NAMALWA (cell line): ENCODE measurements at places on chromosomes 5 and 9.

GRCh38 chr5:156008844-156009243 lies 318.1 kb upstream of the SGCD start:
- no peak for DNase-seq

DNA sequence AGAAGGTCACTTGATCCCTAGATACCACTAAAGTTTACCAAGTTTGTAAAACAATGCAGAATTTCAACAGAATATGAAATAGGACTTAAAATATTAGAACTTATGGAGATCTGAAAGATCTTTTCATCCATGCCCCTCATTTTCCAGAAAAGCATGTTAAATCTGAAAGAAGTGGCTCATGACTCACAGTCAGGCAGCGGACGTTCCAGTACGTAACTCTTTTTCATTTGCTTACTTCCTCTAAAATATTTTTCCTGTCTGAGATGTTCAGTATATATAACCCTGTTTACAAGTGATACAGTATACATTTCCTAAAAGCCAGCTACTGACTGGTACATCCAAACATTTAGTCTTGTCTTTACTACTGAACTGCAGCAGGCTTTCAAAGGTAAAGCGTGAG lies 22.3 kb downstream of the FBXW2 start:
- DNase-seq: no peak

DNA sequence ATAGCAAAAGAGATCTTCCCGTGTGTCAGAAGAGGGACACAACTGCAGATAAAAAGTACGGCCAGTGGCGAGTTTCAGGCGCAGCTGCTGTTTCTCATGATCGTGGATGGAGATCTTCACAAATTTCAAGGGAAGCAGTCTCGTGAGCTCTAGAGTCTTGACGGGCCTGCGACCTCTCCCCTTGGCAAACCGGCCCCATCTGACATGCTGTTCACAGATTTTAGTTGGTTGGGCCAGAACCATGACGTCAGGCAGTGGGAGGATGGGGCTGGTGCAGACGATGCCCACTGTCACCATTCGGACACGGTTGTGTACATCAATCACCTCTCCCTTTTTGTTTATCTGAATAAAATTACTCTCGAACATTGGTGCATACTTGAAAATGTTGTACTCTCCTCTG lies 396 bp downstream of the GARIN3 start:
- DNase-seq: no peak

- peak; percentile 84 for DNase-seq
Observed at GRCh38 chr9:94065535-94065961, 18.7 kb upstream of the PTPDC1 start.

GRCh38 chr9:109907400-109907799 lies 127.4 kb downstream of the PALM2AKAP2 start:
- no peak for DNase-seq

- DNase-seq: no peak
Observed at GRCh38 chr9:129185991-129186390, 7.9 kb upstream of the IER5L start.

GRCh38 chr5:110588286-110588980 lies 138.0 kb downstream of the TMEM232 start:
- no peak for DNase-seq

- DNase-seq: no peak
Observed at GRCh38 chr9:126830827-126831226, 26.0 kb downstream of the ZBTB43 start.

DNA sequence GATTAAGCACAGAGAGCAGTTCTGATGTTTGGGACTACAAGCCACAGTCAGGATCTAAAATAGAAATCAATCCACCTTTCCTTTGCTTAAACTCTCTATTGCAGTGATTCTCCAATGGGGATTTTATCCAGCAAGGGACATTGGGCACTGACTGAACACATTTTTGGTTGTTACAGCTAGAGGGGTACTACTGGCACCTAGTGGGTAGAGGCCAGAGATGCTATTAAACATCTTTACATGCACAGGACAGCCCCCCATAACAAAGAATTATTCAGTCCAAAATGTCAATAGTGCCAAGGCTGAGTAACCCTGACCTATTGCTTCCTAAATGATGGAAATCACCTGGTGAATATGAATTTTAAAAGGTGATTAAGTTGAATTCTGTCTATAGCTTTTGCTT lies 12.0 kb downstream of the ZNF622 start:
- no peak for DNase-seq

- no peak for DNase-seq
Observed at GRCh38 chr5:177189416-177189815, 55.8 kb downstream of the NSD1 start.

DNA sequence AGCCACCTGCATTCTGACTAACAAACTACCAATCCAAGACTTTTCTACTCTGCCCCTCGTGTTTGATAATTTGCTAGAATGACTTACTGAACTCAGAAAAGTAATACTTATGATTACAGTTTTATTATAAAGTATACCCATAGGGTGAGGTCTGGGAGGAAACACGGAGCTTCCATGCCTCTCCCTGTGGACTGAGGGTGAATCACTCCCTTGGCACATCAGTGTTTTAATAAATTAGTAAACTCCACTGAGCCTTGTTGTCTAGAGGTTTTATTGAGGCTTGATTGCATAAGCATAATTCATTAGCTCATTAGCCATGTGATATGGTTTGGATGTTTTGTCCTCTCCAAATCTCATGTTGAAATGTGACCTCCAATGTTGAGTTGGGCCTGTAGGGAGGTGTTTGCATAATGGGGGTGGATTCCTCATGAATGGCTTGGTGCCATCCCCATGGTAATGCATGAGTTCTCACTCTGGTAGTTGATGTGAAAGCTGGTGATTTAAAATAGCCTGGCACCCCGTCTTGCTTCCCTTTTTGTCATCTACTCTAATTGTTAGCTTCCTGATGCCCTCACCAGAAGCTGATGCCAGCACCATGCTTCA lies 233.6 kb upstream of the TRPC7 start:
- no peak for DNase-seq

DNA sequence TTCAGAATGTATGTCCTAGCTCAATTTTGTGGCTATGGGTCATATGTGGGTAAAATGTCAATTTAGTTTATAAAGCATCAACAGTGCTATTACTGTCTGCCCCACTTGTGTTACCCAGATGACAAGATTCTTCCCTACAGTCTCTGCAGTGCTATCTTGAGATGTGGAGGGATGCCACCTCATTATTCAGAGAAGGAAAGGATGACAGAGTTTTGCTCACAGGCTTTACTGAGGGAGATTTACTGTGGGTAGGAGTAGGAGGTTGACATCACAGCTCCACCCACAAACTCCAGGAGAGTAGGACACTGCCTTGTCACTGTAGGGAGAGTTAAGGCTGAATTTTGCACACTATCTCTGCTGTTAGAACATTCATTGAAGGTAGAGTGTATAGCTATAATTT lies 359.3 kb downstream of the HTR1A start:
- no peak for DNase-seq

GRCh38 chr9:137077010-137077747 lies at the start of gene UAP1L1:
Gene UAP1L1, plus strand, starts transcription at chr9:137077517. Its CDS starts 16 bp downstream, at chr9:137077533.
- DNase-seq: peak; percentile 73

GRCh38 chr5:94345257-94345656 lies 273.1 kb downstream of the KIAA0825 start:
- DNase-seq: no peak

DNA sequence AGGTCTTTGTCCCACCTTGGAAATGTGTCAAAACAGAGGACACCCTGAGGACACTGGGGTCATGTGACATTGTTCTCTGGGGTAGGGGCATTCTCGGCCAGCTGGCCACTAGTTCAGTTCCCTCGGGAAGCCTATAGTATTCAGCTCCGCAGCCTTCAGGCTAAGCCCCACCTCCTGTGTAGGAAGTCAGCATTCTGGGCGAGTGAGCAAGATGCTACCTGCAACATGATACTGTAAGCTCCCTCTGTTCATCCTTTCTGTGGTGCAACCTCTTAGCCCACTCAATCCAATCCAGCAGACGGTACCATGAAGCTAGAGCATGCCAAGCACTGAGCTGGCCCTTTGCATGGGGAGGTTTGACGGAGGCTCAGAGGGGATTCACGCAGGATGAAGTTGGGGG lies 5.3 kb downstream of the NTNG2 start:
- DNase-seq: no peak

- no peak for DNase-seq
Observed at GRCh38 chr9:129474740-129475404, 146.0 kb downstream of the C9orf50 start.

DNA sequence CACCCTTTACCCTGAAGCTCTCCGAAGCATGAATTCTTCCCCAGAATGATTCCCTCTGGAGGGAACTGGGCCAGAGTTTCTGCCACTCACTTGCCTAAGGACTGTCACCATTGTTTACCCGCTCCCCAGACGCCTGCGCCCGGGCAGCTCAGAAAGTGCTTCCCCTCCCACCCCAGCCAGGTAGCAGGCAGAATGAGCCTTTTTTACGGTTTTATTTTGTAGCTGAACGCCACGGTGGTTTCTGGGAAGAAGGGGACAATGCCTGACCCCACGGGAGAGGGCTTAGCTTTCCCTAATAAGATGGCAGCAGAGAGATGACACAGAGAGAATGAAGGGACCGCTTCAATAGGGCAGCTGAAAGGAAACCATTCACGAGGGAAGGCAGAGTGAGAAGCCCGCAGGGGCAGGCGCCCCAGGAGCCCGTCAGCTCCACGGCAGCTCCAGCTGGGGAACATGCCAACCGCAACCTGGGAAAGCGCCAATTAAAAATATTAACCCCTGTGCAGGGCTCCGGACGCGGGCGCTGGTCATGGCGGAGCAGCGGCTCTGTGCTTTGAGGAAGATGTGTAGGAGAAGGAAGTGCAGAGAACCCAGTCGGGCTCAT lies 20.4 kb upstream of the NTNG2 start:
- no peak for DNase-seq

GRCh38 chr9:71975833-71976232 lies 64.4 kb downstream of the C9orf85 start:
- no peak for DNase-seq

DNA sequence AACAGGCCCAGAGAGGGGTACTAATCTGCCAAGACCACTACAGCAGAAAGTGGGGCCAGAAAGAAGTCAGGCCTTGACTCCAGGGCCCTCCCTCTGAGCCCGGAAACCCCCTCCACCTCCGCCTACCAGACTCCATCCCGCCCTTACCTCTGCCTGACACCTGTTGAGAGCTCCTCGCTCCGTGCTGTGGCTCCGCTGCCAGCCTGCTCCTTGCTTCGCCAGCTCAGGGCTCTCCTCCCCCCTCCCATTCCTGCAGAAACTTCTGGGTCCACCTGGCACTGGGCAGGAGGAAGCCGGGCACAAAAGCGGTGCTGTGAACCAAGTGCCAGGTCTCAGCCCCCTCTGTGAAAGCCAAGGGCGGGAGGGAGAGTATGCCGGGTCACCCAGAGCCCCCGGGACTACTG lies 6.4 kb upstream of the ST6GALNAC6 start:
- peak; percentile 63 for DNase-seq

DNA sequence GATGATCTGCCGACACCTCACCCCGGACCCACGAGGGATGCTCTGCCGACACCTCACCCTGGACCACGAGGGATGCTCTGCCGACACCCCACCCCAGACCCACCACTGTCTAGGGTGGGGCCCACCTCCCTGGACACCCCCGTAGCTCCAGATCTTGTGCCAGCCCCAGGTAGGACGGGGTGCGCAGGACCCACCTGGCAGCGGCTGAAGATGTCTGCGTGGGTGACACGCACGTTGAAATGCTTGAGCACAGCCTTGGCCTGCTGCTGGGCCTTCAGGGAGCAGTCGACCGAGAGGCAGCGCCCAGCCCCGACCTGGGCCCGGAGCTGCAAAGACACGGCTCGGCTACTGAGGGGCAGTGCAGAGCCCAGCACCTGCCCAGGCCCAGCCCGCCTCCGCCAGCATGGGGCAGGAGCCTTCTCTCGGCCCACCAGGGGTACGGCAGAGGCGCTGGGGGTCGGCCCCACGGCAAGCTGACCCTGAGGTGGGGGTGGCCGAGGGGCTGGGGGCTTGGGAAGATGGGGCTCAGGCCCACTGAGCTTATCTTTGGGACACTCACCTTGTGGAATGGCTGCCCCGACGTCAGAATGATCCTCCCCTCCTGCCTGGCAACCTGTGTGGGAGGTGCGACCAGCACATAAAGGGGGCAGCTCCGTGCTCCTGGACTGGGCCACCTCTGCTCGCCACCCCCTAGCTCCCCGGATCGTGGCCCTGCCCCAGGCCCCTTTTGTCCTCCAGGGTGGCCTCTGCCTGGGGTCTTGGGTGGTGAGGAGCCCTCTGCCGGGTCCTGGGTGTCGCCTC lies 21.7 kb upstream of the NRARP start:
- DNase-seq: no peak

GRCh38 chr9:110671849-110672248 lies 3.3 kb downstream of the MUSK start:
- no peak for DNase-seq

GRCh38 chr5:149212198-149212951 lies 59.3 kb upstream of the AFAP1L1 start:
- DNase-seq: no peak

DNA sequence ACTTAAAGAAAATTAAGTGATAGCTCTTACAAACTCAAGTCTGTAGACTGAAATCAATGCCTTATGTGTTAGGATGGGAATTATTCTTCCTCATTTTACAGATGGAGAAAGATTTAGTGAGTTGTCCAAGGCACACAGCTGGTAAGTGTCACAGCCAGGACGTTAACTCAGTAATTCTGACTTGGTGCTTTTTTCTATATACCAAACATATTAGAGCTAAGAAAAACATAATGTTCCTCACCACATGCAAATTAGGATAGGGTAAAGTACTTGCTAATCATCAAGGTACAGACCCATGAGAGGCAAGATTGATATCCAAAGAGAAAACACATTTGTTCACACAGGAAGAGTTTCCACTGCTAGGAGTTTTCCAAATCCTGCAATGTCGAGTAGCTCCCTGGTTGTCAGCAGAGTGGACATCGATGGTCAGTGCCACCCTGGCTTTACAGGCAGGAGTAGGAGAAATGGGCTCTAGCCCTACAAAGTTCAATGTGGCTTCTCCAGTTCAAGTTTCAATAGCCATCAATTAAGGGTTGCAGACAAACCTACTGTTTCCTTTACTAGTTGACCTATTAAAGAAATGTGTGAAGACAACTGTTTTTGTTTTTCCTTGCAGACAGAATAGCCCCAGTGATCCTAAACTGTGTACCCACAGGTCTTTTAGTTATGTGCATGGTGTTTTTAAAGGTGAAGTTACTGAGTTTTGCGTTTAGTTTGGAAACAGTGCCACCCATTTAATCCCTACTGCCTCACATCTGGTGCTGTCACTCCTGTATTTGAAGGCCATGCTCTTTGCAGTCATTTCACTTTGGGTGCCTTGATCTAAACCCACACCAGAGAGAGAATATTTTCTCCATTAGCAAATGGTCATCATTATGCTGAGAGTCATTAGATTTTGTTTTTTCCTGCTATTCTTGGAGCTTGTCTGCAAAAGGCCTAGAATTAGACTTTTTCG lies 460.8 kb upstream of the SMARCA2 start:
- DNase-seq: no peak

- no peak for DNase-seq
Observed at GRCh38 chr5:133400831-133401351, 211.4 kb downstream of the FSTL4 start.

- DNase-seq: no peak
Observed at GRCh38 chr5:65699338-65699737, 22.6 kb downstream of the SGTB start.

- no peak for DNase-seq
Observed at GRCh38 chr9:136484153-136485048, 1.6 kb upstream of the SEC16A start.
